ENCODE measurements at places on chromosomes 4 and X.

DNA sequence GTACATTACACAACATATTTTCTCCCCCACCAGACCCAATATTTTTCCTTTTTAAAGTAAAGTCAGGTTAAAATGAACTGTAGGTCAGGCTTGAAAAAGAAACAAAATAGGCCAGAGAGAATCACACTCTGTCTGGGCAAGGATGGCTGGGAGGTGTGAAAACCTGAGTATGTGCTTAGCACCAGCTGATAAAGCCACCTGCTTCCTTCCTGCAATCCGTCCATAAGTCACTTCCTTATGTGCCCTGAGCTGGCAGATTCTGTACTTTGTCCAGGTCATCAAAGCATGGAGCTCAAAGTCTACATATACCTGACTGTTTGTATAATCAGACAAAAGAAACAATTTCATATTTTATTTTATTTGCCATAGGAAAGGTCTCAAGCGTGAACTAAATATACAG, 37.7 kb downstream of the ANTXR2 start:
- no peak for DNase-seq

DNA sequence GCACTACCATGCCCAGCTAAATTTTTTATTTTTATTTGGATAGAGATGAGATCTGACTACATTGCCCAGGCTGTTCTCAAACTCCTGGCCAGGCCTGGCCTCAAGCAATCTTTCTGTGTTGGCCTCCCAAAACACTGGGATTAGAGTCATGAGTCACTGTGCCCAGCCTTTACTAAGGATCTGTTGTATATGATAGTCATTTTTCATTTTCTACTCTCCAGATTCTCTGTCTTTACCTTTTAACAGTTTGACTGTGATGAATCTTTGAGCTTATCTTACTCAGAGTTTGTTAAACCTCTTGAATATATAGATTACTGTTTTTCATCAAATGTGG, 161.8 kb downstream of the FNIP2 start:
- DNase-seq = no peak

DNA sequence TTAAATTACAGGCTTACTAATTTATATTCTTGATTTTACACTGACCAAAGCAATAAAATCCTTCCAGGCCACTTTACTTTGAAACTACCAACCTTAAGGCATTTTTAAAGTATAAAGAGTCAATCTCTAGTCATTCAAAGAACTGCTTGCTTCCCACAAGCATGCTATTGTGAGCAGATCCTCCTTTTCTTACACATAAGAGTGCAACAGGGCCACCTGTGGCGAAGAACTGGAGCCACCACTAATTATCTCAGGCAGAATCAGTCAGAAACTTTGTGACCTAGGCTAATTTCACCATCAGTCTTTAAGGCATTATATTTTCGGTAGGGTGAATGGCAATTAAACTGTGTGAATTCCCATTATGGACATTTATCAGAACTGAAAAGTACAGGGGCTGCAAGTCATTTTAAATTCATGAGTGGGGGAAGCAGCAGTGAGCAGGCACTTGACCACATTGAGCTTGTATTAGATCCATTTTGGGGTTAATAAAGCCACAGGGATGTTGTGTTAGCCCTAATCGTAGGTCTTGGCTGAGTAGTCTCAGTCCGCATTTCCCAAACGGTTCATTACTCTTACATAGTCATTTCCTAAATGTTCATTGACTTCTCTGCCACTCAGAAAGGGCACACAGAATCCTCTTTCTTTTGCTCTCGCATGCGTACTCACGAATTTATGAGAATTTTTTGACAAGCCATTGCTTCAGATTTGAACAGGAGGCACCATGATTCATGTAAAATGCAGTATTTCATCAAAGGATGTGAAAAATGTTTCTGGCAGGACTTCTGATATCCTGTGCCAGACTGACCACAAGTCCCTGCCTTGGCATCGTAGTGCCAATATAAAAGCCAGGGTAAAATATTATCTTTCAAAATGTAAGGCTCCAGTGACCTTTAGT, 39.8 kb downstream of the NPY2R start:
- no peak for DNase-seq

DNA sequence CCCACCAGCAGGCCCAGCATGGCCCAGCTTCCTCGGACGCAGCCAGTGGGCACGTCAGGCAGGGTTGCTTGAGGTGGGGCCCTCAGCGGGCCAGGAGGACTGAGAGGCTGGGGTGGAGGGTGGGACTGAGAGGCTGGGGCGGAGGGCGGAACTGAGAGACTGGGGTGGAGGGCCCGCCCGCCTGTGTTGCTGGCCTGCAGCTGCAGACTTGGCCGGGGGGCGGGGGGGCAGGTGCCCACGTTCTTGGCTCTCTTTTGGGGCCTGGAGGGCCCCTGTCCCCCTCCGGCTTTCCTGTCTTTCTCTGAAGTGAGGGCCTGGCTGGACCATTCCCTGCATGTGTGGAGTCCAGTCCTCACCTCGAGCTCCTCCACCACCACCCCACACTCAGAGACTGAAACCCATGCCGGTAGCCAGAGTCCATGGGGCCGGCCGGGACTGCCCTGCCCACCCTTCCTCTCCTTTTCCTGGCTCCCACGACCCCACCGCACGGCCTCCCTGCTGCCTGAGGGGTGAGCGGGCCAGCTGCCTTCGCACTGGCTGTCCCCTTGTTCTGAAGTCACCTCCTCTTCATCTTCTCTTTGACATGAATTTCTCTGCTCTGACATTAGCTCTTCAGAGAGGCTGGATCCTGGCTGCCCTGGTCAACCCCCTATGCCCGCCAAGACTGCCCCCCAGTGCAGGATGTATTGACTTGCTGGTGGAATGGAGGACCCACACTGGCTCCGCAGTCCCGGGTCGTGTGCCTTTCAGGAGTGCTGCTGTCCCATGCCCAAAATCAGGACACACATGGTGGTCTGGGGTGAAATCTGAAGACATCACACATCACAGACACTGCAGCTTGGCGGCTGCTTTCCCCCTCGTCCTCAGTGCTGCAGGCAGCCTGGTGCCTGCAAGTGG, 10.1 kb upstream of the NKX1-1 start:
- no peak for DNase-seq

DNA sequence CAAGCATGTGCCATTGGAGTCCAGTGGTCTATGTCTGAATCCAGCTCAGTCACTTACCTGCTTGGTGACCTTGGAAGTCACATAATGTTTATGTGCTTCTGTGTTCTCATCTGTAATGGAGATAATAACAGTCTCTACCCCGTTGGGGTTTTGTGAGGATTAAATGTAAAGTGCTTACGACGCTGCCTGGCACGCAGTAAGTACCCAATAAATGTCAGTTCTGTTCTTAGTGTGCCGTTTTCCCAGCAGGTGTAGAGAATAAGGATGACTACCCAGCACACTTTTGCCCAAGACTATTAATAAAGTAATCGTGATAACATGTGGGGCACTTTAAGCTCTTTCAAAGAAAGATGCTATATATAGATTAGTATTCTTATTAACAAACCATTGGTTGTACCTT, 56.7 kb downstream of the MTM1 start:
- no peak for DNase-seq

DNA sequence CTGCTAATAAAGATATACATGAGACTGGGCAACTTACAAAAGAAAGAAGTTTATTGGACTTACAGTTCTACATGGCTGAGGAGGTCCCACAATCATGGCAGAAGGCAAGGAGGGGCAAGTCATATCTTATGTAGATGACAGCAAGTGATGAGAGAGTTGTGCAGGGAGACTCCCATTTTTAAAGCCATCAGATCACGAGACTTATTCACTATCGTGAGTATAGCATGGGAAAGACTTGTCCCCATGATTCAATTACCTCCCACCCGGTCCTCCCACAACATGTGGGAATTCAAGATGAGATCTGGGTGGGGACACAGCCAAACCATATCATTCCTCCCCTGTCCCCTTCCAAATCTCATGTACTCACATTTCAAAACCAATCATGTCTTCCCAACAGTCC, 50.9 kb upstream of the GRID2 start:
- no peak for DNase-seq

- no peak for DNase-seq
Observed at GRCh38 chr4:138598226-138598625, 356.1 kb upstream of the SLC7A11 start.

DNA sequence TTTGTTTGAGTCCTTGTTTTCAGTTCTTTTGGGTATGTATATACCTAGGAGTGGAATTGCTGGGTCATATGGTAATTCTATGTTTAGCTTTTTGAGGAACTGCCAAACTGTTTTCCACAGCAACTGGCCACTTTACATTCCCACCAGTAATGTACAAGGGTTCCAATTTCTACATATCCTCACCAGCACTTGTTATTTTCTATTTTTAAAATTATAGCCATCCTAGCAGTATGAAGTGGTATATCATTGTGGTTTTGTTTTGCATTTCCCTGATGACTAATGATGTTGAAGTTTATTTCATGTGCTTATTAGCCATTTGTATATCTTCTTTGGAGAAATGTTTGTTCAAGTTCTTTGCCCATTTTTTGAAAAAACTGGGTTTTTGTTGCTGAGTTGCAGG, 39.6 kb downstream of the TMEM164 start:
- DNase-seq = no peak

DNA sequence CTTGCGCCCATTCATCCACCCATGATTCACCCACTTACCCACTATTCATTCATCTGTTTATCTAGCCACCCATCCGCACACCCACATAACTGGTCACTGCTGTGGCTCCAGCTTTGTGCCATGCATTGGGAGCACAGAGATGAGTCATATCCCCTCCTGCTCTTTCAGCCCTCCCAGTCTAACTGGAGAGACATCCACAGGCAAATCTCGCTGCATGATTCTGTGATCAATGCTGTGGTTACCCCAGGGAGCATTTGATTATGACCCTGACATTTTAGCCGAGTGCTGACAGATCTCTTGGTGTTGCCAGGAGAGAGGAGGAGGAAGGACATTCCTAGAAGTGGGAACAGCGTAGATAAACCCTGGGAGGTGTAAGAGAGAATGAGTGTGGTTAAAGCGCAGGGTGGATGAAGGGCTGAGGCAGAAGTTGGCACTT, 10.4 kb upstream of the PORCN start:
- DNase-seq = no peak

DNA sequence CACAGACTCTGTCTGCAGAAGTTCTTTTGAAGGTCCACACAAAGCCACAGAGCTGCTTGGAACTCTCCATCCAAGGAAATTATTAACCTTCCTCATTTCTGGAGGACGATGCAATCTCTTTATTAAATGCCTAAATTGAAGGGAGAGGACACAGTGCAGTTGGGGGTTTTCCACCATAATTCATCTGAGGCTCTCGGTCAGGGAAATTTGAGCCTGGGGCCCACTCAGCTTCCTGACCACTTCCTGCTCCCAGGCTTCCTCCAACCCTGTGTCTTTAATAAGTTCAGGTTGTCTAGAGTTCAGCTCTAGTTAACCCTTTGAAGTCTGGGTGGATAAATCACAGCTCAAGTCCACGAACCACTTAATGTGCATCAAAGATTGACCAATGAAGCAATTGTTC, 58.5 kb downstream of the PRPS1 start:
- no peak for DNase-seq

DNA sequence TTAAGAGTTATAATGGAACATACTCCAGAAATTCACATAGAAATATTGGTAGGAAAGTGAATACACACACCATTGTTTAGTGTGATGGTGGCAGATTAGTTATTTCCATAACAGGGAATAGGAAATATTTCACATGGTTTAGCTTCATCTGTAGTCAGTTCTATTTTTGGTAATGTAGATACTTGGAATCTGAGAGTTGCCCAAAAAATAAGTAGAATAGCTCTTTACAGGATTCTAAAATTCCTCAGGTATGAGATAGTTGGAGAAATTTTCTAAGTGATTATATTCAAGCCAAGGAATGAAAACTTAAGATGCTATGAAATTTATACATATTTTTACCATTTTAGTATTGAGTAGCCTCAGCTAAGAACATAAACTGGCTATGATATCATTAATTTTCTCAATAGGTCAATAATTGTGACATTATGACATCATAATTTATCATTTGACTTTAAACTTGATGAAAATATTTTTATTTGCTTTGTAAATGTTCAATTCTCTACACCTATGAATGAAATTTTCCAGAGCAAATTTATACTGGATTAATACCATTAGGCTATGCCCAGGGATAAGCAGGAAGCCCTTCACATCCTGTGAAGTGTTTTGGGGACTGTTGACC, 35.8 kb downstream of the CPEB2 start:
- no peak for DNase-seq

DNA sequence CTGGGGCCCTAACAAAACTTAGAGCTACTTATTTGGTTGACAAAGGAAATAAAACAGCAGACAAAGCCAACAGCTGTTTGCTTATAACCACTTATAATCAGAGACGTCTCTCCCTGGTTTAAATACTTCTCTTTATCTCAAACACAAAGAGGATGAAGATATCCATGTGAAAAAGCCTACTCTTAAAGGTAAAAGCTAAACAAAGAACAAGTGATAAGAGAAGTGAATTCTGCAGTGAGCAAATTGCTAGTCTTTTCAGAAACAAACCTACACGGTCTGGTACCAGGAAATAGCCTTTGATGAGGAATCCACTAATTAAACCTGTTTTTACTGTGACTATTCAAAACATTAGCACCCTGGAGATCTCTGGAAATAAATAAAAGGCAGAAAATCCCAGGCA, 46.7 kb downstream of the GRIA3 start:
- no peak for DNase-seq

GRCh38 chr4:72987741-72988729, 81.5 kb downstream of the COX18 start:
- DNase-seq = no peak

DNA sequence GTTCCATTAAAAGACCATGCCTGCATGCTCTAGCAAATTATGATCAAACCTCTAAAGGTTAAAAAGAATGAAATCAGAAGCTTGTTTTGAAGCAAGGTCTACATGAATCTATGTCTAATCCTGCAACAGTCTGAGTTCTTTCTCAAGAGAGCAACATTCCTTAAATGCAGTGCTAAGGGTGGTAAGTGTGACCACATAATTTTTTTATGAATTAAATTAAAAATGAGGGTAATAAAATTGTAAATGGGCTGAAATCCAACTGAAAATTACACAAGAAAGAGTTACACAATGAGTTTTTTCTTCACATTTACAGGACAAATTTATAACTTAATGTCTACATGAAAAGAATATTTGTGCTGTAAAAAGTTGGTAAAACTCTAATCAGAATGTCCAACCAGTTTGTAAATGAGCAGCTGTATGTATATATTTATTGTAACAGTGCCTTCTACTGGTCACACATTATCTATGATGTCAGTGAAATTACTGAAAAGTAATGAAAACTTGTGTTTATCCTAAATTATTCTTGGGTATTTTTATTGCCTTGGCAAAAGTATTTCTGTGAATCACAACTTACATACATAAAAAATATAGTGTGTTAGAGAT, 336.3 kb upstream of the PITX2 start:
- DNase-seq = no peak

- peak; percentile 86 for DNase-seq
Observed at GRCh38 chr4:75630174-75630936, at the start of gene CDKL2. CDKL2 (minus strand) TSS chr4:75630528; CDS start chr4:75625988, 4,540 bp downstream.

GRCh38 chr4:26083987-26084386, 170.0 kb downstream of the SMIM20 start:
- no peak for DNase-seq

- DNase-seq = no peak
Observed at GRCh38 chrX:108310506-108310905, 127.7 kb downstream of the COL4A6 start.

GRCh38 chrX:141669689-141670088, 28.9 kb downstream of the SPANXD start:
- DNase-seq = no peak

GRCh38 chr4:154692304-154692818, 51.4 kb upstream of the LRAT start:
- no peak for DNase-seq

GRCh38 chr4:150104404-150105027, 26.3 kb downstream of the DCLK2 start:
- DNase-seq = no peak
